Activated CD8-positive, alpha-beta memory T cell treated with anti-CD3 and anti-CD28 coated beads, Interleukin-2, amount 50 U/mL, for 4 hours (primary cell): ENCODE measurements at places on chromosomes 11 and 22.

GRCh38 chr11:2518111-2518982, 73.5 kb downstream of the KCNQ1 start:
- DNase-seq, result peak; percentile 8

- no peak for DNase-seq
These were observed 24.4 kb downstream of the AASDHPPT start for GRCh38 chr11:106101819-106102218.

- no peak for DNase-seq
These were observed at the start of gene GSTT4 for GRCh38 chr22:24005201-24005600. TSS of gene GSTT4 (minus strand) at chr22:24005453. CDS start at chr22:24005356, 97 bp downstream.

DNA sequence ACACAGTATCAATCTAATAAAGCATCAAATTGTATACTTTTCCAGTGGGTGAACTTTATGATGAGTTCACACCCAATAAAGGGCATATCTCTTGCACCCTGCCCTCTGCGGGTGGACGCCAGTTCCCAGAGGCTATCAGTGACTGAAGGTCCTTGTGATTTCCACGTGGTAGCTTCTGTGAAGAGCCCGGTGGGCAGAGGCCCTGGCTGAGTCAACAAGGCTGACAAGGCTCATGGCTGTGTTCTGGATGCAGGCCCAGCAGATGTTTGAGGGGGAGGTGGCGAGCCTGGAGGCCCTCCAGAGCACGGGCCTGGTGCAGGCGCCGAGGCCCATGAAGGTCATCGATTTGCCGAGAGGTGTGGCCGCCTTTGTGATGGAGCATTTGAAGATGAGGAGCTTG, 71.4 kb downstream of the PIWIL3 start:
- DNase-seq, result no peak

- DNase-seq, result no peak
These were observed 28.4 kb upstream of the ARFGAP3 start for GRCh38 chr22:42885446-42885845.

DNA sequence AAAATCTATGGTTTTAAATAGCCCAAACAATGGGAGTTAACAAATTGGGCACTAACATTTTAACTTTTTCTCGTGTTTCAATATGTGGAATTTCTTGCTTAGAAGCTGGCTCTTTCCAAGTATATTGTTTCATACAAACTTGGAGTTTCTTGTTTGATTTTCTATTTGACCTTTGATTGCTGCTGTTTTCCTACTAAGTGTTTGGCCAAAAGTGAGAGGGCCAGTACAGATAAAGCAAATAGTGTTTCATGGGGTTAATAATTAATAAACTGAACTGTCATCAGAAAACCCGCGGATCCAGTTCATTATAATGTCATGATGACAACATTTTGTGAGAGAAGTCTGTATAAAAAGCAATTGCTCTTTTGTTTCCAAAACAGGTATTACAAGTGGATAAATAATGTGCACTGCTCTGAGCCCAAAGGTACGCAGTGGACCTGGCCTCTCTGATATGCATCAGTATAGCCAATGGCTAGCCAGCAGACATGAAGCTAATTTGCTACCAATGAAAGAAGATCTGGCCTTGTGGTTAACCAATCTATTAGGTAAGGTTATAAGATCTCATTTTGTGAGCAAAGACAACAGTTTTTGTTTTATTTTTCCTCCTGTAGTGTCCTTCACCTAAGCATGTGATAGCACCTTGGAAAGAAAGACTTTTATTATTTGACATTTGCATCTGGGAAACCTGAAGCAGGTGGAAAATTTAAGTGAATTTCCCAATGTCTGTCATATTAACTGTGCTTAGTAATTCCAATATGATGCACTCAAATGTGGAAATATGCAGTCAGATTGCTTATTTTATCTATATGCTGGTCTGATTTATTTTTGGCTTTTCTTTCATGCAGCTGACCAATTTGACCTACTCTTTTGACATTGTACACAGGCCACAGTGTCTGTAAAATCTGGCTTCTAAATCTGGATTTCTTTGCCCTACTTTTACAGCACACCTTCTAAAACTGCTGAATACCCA, 8.3 kb downstream of the GAS2 start:
- no peak for DNase-seq

DNA sequence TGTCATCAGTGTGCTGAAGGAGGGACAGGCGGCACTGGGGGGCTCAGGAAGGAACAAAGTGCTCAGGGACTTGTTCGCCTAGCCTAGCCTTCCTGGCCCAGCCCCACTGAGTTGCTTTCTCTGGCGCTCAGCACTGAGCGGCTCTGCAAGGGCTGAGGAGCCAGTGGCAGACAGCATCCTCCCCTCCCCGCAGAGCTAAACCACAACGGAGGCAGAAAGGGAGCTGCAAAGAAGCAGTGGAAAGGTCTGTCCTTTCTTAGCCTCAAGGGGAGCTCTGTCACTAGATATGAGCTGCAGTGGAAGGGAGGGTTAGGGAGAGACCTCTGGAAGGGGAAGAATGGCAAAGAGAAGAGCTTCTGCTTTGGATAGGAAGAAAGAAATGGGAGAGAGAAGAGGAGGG, 89.7 kb upstream of the PHOX2A start:
- DNase-seq, result peak; percentile 36

- DNase-seq, result no peak
These were observed 166.2 kb downstream of the LDLRAD3 start for GRCh38 chr11:36109850-36110606.

- DNase-seq, result no peak
These were observed 94.5 kb downstream of the CADM1 start for GRCh38 chr11:115409691-115410220.

DNA sequence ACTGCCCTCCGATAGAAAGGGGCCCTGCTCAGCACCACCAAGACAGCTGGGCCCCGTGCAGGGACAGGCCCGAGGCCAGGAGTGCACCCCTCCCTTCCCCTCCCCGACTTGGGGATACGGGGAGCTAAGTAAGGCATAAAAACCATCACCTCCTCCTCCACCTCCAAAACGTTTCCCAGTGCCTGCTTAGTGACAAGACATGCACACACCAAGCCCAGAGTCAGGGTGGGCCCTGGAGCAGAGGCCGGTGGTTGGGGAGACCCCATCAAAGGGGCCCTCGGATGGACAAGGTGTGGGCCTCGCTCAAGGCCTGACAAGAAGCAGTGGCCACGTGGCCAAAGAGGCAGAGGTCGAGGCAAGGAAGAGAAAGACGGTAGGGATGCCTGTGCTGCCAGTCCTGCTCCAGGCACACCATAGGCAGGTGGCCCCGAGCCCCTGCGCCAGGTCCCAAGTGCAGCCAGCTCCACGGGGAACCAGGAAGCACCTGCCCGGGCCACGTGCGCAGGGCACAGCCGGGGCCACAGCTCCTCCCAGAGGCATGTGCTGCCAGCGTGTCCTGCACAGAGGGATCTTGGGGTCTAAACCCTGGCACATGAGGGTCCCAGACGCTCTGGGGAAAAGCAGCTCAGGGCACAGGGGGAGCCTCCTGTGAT, 53.0 kb downstream of the BRD1 start:
- DNase-seq, result no peak
